ENCODE measurements at places on chromosomes 7 and 10.

- DNase-seq: no peak
Measured at GRCh38 chr10:43409385-43410109, 561 bp upstream of the HNRNPF start.

GRCh38 chr7:149595541-149595940, 97.9 kb upstream of the ZNF746 start:
- DNase-seq: no peak

DNA sequence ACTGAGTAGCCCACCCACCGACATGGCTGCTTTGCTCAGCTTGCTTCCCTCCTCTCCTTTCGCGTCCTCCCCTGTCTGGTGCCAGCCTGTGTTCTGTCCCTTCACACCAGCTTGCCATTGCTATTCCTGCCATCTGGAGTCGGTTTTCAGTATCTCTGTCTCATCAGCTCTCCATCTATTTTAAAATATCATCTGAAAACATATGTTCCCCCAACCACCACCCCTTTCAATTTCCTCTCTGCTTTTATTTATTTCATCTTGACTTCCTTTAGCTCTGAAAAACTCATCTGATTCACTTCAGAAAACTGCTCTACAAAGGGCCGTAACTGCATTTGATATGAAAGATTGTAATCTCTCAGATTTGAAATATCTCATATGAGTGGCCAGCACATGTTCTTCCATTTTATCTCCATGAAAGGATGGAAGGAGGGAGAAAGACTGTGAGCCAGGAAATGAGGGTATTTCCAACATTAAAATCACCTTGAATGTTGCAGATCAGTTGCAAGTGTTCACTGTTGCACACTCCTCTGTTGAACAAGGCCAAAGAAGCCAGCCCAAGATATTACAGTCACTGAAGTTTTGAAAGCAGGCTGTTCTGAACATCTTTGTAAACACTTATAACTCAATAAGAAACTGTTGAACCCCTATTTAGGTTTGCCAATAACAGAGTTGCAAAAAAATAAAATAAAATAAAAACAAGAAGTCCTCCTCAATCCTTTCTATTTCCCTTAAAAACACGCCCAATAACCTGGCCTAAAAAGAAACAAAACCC, 202.4 kb upstream of the NEBL start:
- DNase-seq: no peak

- DNase-seq: no peak
Measured at GRCh38 chr10:17684537-17684936, 40.6 kb downstream of the STAM start.

GRCh38 chr10:78851647-78852046, 217.1 kb upstream of the ZMIZ1 start:
- no peak for DNase-seq

GRCh38 chr7:116455009-116455408, 44.5 kb upstream of the CAV2 start:
- no peak for DNase-seq

DNA sequence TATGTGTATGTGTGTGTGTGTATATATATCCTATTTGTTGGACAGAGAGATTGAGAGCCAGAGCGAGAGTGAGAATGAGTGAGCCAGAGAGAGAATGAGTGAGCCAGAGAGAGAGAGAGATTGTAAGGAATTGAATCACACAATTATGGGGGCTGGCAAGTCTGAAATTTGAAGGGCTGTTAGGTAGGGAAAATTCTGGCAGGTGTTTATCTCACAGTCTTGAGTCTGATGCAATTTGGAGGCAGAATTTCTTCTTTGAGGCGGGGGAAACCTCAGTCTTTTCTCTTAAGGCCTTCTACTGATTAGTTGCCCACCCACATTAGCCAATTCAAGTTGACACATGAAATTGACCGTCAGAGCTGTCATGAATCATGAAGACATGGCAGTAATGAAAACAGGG, 41.0 kb upstream of the WASL start:
- no peak for DNase-seq

GRCh38 chr7:115356139-115356746, 434.3 kb downstream of the MDFIC start:
- DNase-seq: no peak

DNA sequence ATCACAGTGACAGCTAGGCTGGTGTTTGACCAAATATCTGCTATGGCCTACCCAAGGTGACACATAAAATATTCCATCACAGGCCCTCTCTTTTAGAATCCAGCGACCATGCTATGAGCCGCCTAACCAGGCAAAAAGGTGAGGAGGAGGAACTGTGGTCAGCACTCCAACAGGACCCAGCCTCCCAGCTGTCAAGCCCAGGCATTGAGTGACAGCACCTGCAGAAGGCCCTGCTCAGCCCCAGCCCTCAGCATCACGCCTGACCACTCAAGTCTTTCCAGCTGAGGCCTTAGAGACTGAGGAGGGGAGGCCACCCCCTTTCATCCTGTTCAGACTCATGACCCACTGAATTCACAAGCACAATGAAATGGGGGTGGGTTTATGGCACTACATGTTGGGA, 43.0 kb downstream of the CXCL12 start:
- DNase-seq: no peak

DNA sequence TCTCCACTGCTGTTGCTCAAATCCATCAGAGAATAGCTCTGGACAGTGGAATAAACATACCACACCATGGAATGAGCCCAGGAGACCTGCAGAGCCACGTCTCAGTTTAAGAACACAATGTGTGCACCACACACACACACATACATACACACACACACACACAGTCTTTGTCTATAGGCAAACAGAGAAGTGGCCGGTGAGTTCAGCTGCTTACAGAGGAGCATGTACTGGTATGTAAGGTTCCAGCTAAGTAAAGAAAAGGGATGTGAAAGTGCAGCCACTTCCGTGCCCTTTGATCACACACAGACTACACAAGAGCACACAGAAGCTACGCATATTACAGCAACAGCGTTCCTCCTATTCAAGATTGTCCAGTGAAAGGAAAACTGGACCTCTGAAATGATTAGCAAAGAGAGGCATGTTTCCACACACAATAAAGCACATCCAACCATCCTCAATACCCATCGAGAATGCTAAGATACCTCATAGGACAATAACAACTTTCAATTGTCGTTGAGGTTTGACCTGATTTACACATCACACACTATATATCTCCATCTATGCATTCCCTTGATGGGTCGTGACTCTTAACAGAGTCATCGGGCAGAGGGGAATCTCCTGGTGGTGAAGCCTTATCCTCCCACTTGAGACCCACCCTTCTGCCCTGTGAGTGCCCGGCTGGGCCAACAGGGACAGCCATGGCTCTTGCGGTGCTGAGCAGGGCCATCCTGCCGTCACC, 23.6 kb downstream of the SLC35B4 start:
- no peak for DNase-seq

GRCh38 chr7:92769394-92769699, 67.0 kb downstream of the CDK6 start:
- DNase-seq: no peak

GRCh38 chr7:119578116-119578515, 694.9 kb upstream of the KCND2 start:
- DNase-seq: no peak

DNA sequence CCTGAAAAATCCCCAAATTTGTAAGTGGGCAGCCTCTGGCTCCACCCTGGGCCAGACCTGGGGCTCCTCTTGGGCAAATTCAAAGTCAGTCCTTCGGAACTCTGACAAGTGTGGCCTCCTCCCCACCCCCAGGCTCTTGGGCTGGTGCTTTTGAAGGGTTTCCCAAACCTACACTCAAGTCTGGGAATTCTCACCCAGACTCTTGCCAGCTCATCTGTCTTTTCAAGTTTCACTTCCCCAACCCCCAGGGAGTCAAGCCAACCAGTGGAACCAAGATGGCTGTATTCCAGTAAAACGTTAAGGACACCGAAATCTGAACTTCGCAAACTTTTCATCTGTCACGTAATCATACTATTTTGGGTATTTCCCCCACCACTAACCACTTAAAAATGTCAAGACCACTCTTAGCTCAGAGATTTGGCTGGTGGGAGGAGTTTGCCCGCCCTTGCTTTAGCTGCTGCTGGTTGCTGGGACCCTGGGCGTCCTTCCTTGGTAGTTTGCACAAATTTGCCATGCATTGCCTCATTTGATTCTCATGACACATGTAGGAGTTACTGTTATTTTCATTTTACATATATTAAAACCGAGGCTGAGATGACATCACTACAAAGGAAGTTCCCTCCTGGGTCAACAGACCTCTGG, 1.7 kb upstream of the MYO1G start:
- DNase-seq: peak; percentile 95

DNA sequence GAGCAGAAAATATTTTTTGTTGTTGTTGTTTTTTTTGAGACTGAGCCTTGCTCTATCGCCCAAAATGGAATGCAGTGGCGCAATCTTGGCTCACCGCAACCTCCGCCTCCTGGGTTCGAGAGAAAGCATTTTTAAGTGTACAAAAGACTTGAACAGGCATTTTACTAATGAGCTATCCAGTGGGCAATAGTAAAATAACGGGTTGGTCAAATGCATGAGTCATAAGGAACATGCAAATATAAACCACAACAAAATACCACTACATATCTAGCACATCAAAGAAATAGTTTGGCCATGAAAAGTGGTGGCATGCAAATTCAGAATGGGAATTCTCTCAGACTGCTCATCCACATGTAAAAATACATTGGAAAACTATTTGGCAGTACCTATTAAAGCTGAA, 71.7 kb upstream of the TMEM106B start:
- no peak for DNase-seq

- no peak for DNase-seq
Measured at GRCh38 chr7:128442356-128442755, 13.3 kb upstream of the HILPDA start.

DNA sequence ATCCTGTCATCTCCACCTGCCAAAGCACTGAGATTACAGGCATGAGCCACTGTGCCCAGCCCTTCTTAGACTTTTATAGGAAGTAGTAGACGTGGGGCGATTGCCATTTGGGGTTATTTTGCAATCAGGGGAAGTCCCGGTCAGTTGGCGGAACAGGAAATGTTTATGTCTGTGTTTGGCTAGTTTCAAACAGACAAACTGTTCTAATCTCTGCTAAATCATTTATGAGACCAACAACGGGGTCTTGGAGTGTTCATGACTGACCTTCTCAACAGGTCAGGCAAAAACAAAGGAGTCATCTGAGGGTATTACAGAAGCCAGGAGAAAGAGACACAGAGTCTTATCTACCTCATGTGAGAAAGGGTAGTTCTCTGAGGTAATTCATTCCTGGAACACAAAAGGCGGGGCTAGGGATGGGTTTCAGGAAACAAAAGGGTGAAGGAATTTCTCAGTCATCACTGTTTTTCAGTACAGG, 6.6 kb upstream of the TPK1 start:
- DNase-seq: peak; percentile 81

- peak; percentile 79 for DNase-seq
Measured at GRCh38 chr10:86688398-86688921, 20.1 kb downstream of the LDB3 start.

- peak; percentile 68 for DNase-seq
Measured at GRCh38 chr7:142669074-142669654, 80.1 kb upstream of the PRSS1 start.

GRCh38 chr10:63504145-63504881, 16.9 kb upstream of the REEP3 start:
- DNase-seq: no peak

DNA sequence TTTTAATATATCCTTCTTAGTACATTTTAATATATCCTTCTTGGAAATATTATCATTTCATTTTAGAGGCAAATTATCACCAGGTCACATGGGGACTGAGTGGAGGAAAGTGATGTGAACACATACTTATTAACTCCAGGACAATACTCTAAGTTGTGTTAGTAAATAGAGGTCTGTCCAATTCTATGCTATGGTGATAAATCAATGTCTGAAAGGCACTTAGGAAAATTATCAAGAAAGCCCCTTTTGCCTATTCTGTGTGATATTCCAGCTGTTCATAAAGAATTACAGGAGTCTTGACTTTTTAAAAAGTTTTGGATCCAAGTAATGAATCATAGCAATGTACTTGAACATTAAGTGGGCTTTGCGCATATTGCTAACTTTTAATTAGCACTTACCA, 88.5 kb downstream of the THSD7A start:
- DNase-seq: no peak

- DNase-seq: peak; percentile 72
Measured at GRCh38 chr10:4127518-4128315, 342.7 kb upstream of the KLF6 start.

DNA sequence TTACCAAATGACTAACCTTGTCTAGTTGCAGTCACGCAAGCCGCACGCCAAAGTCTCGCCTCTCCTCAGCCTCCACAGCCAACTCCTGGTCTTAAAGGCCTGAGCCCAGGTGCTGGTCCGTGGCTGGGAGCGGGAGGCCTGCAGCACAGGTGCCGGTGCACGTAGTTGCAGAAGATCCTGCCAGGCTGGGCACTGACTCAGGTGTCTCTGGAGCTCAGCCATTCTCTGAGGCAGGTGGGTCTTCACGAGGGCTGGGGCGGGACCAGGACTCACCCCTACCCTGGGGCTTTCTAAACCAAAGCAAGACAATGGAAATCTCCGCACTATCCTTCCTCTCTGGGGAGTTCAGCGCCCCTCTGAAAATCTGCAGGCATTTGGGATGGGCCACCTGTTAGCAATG, 216.4 kb downstream of the MLLT10 start:
- no peak for DNase-seq

GRCh38 chr7:151124481-151124880, 38.2 kb downstream of the AGAP3 start:
- DNase-seq: no peak

- DNase-seq: no peak
Measured at GRCh38 chr7:142892951-142893350, 7.4 kb upstream of the TRPV6 start.

DNA sequence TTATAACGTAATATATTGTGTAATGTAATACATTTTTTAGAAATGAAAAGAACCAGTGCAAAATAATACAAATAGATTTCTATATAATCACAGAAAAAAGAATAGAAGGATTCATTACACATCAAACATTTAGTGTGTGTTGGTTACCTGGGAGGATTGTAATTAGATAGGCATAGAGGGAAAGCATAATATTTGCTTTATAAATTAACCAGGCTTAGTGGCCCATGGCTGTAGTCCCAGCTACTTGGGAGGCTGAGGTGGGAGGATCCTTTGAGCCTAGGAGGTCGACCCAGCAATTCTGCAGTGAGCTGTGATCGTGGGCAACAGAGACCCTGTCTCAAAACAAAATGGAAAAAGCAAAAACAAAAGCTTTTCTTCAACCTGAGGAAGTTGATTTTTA, 5.0 kb upstream of the CNOT4 start:
- DNase-seq: no peak

- DNase-seq: peak; percentile 72
Measured at GRCh38 chr10:48608279-48608681, 3.4 kb upstream of the ARHGAP22 start.

- DNase-seq: peak; percentile 24
Measured at GRCh38 chr7:157568770-157569584, 232.2 kb downstream of the DNAJB6 start.

DNA sequence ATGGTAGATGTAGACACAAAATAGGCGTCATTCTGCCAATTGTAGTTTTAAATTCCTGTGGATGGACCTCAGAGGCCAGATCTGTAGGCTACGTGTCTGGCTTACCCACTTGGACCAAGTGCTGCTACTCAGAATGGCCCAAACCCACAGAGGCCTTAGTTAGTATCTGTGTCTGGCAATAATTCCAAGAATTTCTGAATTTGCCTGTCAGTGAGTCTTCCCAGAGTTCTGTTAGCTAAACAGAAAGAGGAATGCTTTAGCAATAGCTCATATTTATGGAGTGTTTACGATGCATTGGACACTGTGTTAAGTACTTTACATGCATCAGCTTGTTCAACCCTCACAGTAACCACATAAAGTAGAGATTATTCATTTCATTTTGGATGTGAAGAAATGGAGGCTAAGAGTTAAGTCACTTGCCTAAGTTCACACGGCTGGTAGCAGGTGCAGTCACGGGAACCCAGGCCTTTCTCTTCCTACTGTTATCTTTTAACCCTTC, 231.8 kb downstream of the PTEN start:
- DNase-seq: no peak

All from KBM-7 (cell line).